HT1080 (cell line): ENCODE measurements at places on chromosomes 6 and 20.

GRCh38 chr20:20498076-20498861 lies 130.4 kb downstream of the INSM1 start:
- DNase-seq: no peak

DNA sequence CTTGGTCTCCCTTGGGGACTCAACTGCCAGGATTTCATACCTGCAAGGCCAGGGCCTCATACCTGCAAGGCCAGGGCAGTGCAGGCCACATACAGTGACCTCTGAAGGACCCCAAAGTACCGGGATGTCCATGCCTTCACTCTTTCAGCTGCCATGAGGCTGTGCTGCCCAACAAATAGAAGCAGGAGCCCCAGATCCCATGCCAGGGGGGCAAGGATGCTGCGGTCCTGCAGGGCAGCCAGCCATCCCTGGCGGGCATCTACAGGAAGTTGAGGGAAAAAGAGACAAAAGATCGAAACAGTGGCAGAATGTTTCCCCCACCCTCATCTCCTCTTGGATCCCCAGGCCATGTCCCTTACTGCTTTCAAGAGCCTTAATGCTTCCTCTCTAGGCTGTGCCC lies 799 bp downstream of the NRM start:
- no peak for DNase-seq

DNA sequence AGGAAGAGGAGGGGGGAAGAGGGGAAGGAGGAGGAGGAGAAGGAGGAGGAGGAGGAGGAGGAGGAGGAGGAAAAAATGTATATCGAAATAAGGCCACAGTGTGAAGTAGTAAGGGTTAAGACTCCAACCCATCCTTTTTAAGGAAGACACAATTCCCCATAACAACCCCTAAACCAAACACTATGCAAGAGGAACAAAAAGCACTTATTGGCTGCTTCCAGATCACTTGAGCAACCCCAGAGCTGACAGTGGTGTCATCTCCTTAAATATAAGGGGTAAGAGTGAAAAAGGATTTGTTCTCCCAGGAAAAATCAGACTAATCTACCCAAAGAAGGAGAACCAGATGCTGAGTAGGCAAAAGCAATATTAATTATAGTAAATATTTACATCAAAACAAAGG lies 169.1 kb upstream of the SASH1 start:
- DNase-seq: no peak

GRCh38 chr20:57653546-57653900 lies 33.3 kb upstream of the ZBP1 start:
- no peak for DNase-seq

- DNase-seq: no peak
Measured at GRCh38 chr6:36662827-36663256, 15.7 kb upstream of the CDKN1A start.

- no peak for DNase-seq
Measured at GRCh38 chr6:46819561-46819960, 26.4 kb downstream of the MEP1A start.

GRCh38 chr6:6461138-6461537 lies 127.4 kb upstream of the LY86 start:
- no peak for DNase-seq

DNA sequence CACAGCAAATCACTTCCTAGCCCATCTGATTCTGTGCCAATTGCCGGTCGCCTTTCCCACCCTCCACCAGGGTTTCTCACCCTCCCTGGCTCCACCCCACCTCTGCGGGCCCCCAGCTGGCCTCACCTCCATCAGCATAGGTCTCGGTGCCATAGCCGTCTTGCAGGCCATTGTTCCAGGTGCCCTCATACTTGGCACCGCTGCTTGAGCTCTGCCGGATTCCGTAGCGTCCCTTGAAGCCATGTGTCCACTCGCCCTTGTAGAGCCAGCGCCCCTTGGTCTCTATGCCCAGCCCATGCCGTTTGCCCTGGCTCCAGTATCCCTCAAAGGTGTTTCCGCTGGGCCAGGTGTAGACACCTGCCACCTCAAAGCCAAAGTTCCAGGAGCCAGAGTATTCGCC lies 787 bp downstream of the JPH2 start:
- DNase-seq: no peak

DNA sequence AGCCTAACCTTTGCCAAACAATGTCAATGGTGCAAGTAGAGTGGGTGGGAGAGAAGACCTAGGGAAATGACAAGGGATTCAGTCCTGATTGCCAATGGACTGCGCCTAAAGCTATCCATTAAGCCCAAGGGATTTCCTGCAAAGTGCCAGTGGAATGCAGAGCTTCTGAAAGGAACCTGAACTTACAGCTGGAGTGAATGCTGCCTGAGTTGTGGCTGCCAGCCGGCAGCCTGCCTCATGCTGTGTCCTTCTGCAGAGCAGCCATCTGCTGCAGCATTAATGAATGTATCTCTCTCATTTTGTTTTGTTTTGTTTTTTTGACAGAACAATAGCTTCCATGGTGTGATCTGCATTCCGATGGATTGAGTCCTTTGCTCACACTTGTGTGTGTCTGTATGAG lies 44.7 kb downstream of the SLC35F1 start:
- no peak for DNase-seq

- DNase-seq: no peak
Measured at GRCh38 chr6:151796842-151797530, 10.5 kb upstream of the ESR1 start.

GRCh38 chr6:35181308-35181932 lies 32.3 kb upstream of the SCUBE3 start:
- DNase-seq: peak; percentile 58

DNA sequence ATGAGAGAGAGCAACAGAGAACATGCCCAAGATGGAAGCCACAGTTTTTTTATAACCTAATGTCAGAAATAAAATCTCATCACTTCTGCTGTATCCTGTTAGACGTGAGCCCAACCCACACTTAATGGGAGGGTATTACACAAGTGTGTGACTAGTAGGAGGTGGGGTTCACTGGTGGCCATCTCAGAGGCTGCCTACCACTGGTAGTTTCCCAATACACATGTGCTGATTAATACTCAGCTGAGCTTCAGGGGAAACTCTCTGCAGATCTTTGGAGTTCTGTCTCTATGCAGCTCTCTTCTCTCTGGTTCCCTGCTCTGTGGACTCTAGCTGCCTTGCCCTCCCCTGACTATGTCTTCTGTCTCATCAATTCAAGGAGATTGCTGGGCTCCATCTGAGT lies 35.7 kb downstream of the CNBD2 start:
- no peak for DNase-seq

DNA sequence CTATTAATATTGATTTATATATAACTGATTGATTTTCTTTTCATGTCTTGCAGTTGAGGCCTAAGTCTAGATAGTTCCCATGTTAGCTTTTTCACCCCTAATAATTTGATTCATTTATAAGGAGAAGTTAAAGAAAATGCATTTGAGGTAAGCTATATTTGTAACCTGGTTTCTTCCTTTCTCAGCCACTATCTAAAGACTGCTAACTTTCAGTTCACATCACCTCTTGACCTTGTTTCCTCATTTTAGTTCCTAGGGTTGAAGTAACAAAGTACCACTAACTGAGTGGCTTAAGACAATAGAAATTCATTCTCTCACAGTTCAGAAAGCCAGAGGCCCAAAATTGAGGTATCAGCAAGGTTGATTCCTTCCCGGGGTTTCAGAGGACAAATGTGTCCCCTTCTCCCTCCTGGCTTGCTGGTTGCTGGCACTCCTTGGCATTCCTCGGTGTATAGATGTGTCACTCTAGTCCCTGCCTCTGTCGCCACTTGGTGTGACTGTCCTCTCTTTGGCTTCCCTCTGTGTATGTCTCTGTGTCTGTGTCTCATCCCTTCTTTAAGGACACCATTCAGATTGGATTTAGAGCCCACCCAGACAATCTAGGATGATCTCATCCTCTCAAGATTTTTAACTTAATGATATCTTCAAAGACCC lies 55.9 kb upstream of the C20orf144 start:
- no peak for DNase-seq

DNA sequence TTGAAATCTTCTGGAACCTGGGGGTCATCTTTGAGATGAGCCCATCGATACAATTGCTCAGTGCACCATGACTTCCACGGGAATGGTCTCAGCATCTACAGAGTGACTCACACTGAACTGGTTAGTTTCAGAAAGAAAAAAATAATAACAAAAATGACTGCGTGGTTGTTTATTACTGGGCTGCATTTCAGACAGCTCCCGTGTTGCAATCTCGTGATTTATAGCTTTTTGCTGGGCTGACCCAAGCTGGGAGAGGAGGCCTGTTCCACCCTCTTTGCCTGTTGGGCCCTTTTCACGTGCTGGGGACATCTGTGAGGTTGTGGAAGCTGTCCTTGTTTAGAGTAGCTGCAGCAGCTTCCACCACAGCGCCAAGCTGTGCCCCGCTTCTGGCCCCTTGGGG lies 225.5 kb downstream of the BMP7 start:
- DNase-seq: peak; percentile 46

DNA sequence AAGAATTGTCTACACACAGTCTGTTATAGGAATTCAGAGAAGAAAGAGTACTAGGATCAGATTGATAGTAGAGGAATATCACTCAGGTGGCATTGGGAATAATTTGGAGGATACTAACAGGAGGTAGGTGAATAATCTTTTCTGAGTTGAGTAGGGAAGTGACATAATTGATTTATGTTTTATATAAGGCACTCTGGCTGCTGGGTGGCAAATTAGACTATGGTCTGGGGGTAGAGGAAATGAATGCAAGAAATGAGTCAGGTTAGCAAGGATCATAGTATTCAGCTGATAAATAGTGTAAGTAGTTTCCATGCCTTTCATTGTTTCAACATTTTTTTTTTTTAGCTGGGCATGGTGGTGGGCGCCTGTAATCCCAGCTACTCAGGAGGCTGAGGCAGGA lies 113.3 kb downstream of the CDKAL1 start:
- DNase-seq: peak; percentile 19

- no peak for DNase-seq
Measured at GRCh38 chr6:84072442-84072997, 38.9 kb downstream of the MRAP2 start.
